ENCODE measurements at places on chromosomes 2 and 18. TPM values are rescaled to one million over a fixed set of nuclear protein-coding genes. Genes with fewer than 3 reads are reported as not detected.

Gene UXS1
- total RNA-seq, result 48.8 TPM

Gene NTSR2
- not detected for total RNA-seq

Gene GKN1
- total RNA-seq, result not detected

GRCh38 chr18:47247036-47247415 is 4.4 kb downstream of the SKOR2 start:
- no peak for DNase-seq
- no peak overlapping the region for H3K27ac ChIP-seq
- H3K4me3 ChIP-seq, result no peak overlapping the region
- no peaks in the 10 kb centered on the region for H3K36me3 ChIP-seq
- H3K4me1 ChIP-seq, result no peaks in the 10 kb centered on the region

GRCh38 chr18:58892488-58892887 is 27.8 kb downstream of the ZNF532 start:
- H3K27me3 ChIP-seq, result no peaks in the 10 kb centered on the region
- no peaks in the 10 kb centered on the region for H3K36me3 ChIP-seq
- DNase-seq, result no peak
- no peak overlapping the region for H3K4me3 ChIP-seq
- H3K4me1 ChIP-seq, result peaks cover 4% of the 10 kb centered on the region

- peak; percentile 75 for DNase-seq
- no peak overlapping the region for H3K4me3 ChIP-seq
- 0 out of 2 replicates have a peak, but pooled peaks cover 4% of the 10 kb centered on the region for H3K4me1 ChIP-seq
- no peaks in the 10 kb centered on the region for H3K27me3 ChIP-seq
- no peaks in the 10 kb centered on the region for H3K36me3 ChIP-seq
- no peak overlapping the region for H3K27ac ChIP-seq
Observed at GRCh38 chr2:246489-247144, 17.2 kb downstream of the SH3YL1 start.

GRCh38 chr2:222404151-222404905 is 20.0 kb upstream of the SGPP2 start:
- no peak overlapping the region for H3K27ac ChIP-seq
- H3K4me1 ChIP-seq, result 0 out of 2 replicates have a peak, but pooled peaks cover 6% of the 10 kb centered on the region
- DNase-seq, result no peak
- H3K27me3 ChIP-seq, result no peaks in the 10 kb centered on the region
- no peaks in the 10 kb centered on the region for H3K36me3 ChIP-seq

- 0 out of 2 replicates have a peak, but pooled peaks cover 4% of the 10 kb centered on the region for H3K4me1 ChIP-seq
- no peaks in the 10 kb centered on the region for H3K36me3 ChIP-seq
- no peaks in the 10 kb centered on the region for H3K27me3 ChIP-seq
- H3K4me3 ChIP-seq, result no peak overlapping the region
- DNase-seq, result no peak
- no peak overlapping the region for H3K27ac ChIP-seq
Observed at GRCh38 chr2:226304308-226304707, 495.3 kb downstream of the IRS1 start.

DNA sequence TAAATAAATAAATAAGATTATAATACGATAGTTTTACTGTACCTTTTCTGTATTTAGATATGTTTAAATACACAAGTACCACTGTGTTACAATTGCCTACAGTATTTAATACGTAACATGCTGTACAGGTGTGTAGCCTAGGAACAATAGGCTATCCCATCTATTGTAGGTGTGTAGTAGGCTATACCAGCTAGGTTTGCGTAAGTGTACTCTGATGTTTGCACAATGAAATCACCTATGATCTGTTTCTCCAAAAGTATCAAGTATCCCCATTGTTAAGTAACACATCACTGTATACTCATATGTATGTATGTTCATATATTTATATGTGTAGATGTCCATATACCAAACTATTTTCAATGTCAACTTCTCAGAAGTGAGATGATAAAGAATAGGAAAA is 118.2 kb upstream of the RND3 start:
- DNase-seq, result no peak
- peaks cover 34% of the 10 kb centered on the region for H3K4me1 ChIP-seq
- H3K27ac ChIP-seq, result no peak overlapping the region
- H3K4me3 ChIP-seq, result no peak overlapping the region

- no peaks in the 10 kb centered on the region for H3K27me3 ChIP-seq
- peaks cover 6% of the 10 kb centered on the region for H3K4me1 ChIP-seq
- H3K27ac ChIP-seq, result no peak overlapping the region
- H3K36me3 ChIP-seq, result no peaks in the 10 kb centered on the region
Observed at GRCh38 chr18:58806826-58807714, 57.6 kb upstream of the ZNF532 start.

DNA sequence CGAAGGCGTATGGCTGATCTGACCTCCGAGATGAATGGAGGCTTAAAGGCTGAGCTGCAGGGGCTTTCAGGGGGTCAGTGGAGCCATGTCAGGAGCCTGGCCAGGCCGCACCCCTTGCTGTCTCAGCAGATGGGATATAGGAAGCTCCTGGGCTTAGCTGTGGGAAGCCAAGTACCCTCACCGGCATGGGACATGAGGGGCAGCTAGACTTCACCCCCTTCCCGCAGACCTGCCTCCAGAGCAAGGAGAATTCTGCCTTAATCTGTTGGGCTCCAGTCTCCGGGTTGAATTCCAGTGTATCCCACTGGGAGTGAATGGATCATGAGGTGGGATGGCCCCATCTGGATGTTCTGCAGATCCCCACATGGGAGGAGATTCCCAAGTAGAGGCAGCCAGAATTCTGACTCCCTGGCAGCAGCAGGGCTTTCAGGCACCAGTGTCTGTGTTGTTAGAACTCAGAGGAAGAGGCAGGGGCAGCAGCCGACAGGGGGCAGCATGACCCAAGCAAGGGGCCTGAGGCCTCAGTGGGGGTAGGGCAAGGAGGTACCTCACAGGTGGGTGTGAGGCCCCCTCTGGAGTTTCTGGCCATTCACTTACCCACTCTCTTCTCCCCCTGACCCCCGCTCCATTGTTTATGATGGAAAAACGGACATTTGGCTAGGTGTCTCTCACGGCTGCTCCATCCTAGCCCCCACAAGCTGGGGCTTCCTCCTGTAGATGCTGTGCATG is 19.1 kb downstream of the CAPG start:
- peak; percentile 47 for DNase-seq
- peaks cover 3% of the 10 kb centered on the region for H3K36me3 ChIP-seq
- no peak overlapping the region for H3K27ac ChIP-seq
- H3K4me3 ChIP-seq, result no peak overlapping the region
- H3K27me3 ChIP-seq, result no peaks in the 10 kb centered on the region

DNA sequence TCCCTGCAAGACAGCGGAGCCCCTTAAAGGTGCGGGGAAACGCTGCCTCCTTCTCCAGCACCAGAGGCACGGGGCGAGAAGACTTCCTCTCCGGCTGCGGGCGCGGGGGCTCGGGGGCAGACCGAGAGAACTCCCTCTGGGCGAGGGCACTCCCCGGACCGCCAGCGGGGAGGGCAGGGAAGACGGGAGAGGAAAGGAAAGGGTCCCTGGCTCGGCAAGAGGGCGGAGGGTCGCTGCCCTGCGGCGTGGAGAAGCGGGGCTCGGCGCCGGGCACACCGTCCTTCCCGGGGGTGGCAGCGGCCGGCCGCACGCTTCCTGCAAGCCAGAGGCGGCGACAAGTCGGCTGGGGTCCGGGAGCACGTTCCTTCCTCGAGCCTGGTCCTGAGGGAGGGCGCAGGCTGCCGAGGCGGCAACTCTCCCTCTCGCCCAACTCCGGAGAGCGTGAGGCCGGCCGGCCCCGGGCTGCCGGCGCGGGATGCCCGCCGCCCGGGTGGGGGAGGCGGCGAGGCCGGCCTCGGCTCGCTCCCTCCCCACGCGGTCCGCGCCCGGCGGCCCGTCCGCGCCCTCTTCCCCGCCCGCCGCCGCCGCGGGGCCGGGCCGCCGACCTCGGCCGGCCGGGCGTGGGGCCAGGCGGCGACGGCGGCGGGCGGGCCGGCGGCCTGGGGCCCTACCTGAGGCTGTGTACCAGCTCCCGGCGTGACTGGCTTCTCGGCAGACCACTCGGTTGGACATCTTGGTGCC is 1.1 kb downstream of the MEMO1 start:
- H3K4me3 ChIP-seq, result peak overlapping the region; percentile 85
- peak; percentile 60 for DNase-seq
- peak overlapping the region; percentile 44 for H3K27ac ChIP-seq
- H3K36me3 ChIP-seq, result 0 out of 2 replicates have a peak, but pooled peaks cover 4% of the 10 kb centered on the region
- no peaks in the 10 kb centered on the region for H3K27me3 ChIP-seq
- no peaks in the 10 kb centered on the region for H3K4me1 ChIP-seq

- H3K36me3 ChIP-seq, result no peaks in the 10 kb centered on the region
- peaks cover 44% of the 10 kb centered on the region for H3K4me1 ChIP-seq
- peak overlapping the region; percentile 97 for H3K27ac ChIP-seq
- H3K27me3 ChIP-seq, result no peaks in the 10 kb centered on the region
- no peak for DNase-seq
Observed at GRCh38 chr2:164896226-164896625, 54.6 kb upstream of the COBLL1 start.

DNA sequence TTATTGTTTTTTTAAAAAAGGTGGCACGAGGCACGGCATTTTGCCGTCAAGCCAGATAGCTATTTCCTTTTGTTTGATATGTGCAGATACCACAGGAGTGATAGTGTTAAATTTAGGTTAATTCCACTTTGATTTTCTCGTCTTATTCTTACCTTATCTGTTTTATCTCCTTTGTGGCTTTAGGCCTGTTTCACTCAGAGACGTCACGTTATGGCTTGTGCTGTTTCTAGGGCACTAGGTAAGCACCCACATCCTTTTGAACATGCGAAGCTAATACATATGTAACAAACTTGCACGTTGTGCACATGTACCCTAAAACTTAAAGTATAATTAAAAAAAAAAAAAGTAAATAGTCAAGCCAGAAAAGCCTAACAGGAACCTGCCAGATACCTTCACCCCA is 57.8 kb downstream of the C18orf63 start:
- H3K4me3 ChIP-seq, result no peak overlapping the region
- H3K27ac ChIP-seq, result no peak overlapping the region
- H3K4me1 ChIP-seq, result no peaks in the 10 kb centered on the region
- no peaks in the 10 kb centered on the region for H3K27me3 ChIP-seq

DNA sequence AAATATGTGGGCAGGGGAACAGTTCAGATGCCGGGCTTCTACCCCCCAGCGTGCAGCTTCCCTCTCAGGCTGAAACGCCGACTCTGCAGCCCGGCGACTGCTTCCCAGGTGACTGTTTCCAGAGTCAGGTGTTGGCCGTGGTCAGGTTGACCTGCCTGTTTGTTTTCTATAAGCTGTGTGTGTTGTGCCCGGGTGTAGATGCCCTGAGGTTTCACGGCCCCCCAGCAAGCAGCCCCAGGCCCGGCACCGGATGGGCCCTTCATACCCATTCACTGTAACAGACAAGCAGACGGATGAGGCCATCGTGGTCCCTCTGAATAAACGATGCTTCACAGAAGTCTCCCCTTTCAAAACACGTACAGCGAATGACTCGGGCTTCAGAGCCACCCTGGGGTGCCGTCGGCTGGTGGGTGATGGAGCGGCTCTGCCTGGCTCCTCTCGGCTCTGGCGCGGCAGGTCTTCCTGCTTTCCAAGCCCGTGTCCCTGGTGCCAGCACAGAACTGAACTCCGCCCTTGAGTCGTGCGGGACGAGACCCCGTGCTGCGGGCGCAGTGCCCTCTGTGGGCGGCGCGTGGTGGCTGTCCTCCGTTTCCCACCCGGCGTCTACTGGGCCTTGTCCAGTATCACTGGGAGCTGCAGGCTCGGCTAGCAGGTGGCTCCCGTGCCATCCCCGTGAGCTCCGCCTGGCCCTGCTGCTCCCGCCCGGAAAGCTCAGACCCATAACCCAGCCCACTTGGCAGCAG is 15.0 kb upstream of the KCNG2 start:
- no peaks in the 10 kb centered on the region for H3K36me3 ChIP-seq
- no peak overlapping the region for H3K4me3 ChIP-seq
- no peak for DNase-seq
- H3K27ac ChIP-seq, result no peak overlapping the region
- H3K4me1 ChIP-seq, result 0 out of 2 replicates have a peak, but pooled peaks cover 3% of the 10 kb centered on the region
- H3K27me3 ChIP-seq, result no peaks in the 10 kb centered on the region

GRCh38 chr2:127577503-127577902 is 42.0 kb downstream of the MYO7B start:
- no peak for DNase-seq
- peaks cover 11% of the 10 kb centered on the region for H3K4me1 ChIP-seq
- no peaks in the 10 kb centered on the region for H3K36me3 ChIP-seq
- H3K27me3 ChIP-seq, result no peaks in the 10 kb centered on the region
- no peak overlapping the region for H3K4me3 ChIP-seq

DNA sequence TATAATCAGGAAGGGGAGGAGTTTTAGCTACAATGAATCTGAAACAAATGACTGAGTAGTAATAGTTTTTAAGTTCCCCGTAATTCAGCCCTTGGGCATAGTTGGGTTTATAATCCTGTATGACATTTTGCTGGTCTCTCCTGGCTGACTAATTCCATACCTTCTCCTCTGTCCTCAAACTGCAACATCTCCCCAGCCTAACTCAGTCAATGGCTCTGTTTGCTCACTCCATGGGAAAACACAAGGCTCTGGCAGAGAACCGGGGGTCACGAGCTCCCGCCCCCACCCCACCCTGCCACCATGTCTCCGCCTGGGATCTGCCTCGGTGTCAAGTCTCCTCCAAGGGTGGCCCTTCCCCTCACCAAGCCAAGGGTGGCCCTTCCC is 168.6 kb downstream of the HDAC4 start:
- H3K4me3 ChIP-seq, result no peak overlapping the region
- no peak for DNase-seq
- no peak overlapping the region for H3K27ac ChIP-seq

- no peak overlapping the region for H3K27ac ChIP-seq
Observed at GRCh38 chr2:43311276-43311675, 84.9 kb upstream of the ZFP36L2 start.
